ENCODE measurements at places on chromosomes 2 and 18. TPM values are rescaled to one million over a fixed set of nuclear protein-coding genes. Genes with fewer than 3 reads are reported as not detected.

OTX1 gene
- not detected for total RNA-seq

LCT gene
- total RNA-seq, result under 0.01 TPM

CFAP65 gene
- not detected for total RNA-seq

MORN2 gene
- total RNA-seq, result 16.5 TPM

ATP6V1B1 gene
- total RNA-seq, result 0.38 TPM
